ENCODE measurements at places on chromosomes 12 and 14.

DNA sequence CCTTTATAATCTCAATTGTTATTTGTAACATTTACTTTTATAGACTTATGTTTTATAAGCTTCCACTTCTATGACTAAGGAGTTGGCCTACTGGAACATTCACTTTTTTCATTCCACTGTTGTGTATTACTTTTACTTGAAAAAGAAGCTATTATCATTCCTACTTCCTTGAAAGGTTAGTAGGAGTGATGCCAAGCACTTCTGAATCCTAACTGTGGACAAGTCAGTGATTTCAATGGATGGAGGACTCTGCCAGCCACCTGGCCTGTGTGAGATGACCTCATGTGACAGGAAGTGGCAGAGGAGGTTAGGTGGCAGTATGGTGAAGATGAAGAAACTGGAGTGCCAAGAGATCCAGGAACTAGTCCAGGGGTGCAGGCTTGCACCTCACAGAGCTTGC is 46.0 kb downstream of the TECPR2 start:
- DNase-seq = no peak

GRCh38 chr12:20520532-20520931 is 152.2 kb downstream of the PDE3A start:
- DNase-seq = no peak

- DNase-seq = no peak
These were observed 58.6 kb downstream of the SLC38A1 start for GRCh38 chr12:46209914-46210872.

- DNase-seq = no peak
These were observed 36.3 kb downstream of the RPS29 start for GRCh38 chr14:49549881-49550280.

DNA sequence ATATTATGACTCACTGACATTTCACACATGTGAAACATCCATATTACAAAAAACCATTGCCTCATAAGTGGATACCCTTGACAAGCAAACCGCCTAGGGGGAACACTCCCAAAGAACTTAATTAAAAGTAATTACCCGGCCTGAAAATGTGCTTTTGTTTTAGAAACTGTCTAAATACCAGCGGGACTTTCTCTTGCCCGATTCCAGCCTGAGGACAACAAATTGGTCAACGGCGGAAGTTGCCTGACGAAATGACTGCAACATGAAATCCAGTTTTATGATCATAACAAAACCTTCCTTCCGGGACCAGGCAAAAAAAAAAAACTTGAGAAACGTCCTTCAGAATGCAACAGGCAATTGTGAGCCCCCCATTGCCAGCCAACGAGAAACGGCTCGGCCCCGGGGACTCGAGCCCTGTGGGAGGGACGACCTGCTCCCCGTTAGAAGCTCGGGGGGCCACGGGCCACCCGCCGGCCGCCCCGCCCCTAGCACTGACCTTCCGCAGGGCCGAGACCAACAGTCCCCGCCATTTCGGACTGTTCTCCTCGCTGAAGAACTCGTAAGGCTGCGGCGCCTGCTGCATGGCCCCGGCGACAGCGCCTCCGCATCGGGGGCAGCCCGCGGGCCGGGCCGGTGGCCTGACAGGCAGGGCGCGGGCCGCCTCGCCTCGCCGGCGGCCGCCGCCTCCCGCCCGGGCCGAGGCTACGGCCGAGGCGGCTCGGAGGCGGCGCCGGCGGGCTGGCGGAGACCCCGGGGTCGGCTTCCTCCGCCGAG is 490 bp downstream of the SOS2 start:
- peak; percentile 16 for DNase-seq

GRCh38 chr12:64538121-64538520 is 72.2 kb upstream of the RASSF3 start:
- no peak for DNase-seq

GRCh38 chr12:42422785-42423184 is 96.8 kb downstream of the PPHLN1 start:
- no peak for DNase-seq

- no peak for DNase-seq
These were observed 59.7 kb downstream of the MGAT4C start for GRCh38 chr12:86196465-86196864.

GRCh38 chr14:75341620-75342019 is 63.0 kb downstream of the FOS start:
- no peak for DNase-seq

DNA sequence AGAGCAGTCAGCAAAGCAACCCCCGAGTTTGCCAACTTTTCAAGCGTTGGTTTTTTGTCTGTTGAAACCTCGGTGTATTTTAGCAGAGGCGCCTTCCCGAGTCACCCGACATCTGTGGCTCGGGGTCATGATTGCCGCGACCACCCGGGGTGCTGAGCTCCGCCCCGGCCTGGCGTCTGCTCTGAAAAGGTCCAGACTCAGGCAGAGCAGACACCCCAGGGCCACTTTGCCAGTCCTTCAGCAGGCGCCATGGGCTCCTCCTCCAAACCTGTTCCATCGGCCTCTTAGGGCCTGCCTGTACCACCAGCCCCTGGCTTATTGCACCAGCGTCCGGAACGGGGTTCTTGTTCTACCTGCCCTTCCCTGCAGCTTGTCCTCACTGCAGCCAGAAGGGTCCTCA is 19.1 kb downstream of the ANKRD9 start:
- no peak for DNase-seq

DNA sequence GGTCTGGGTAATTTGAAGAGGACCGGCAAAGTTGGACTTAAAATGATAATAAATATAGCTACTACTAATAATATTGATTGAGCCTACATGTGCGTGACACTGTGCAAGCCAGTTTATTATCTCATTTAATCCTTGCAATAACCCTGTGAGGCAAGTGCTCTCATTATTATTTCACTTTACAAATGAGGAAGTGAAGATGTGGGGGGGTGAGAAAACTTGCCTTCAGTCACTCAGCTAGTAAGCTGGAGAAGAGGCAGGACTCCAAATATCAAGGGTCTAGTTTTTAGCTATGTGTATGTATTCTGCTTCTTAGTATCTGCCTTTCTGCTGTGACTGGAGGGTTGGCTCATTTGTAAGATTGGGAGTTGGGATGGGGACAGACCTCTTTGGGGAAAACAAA is 39.2 kb downstream of the NPAS3 start:
- no peak for DNase-seq

DNA sequence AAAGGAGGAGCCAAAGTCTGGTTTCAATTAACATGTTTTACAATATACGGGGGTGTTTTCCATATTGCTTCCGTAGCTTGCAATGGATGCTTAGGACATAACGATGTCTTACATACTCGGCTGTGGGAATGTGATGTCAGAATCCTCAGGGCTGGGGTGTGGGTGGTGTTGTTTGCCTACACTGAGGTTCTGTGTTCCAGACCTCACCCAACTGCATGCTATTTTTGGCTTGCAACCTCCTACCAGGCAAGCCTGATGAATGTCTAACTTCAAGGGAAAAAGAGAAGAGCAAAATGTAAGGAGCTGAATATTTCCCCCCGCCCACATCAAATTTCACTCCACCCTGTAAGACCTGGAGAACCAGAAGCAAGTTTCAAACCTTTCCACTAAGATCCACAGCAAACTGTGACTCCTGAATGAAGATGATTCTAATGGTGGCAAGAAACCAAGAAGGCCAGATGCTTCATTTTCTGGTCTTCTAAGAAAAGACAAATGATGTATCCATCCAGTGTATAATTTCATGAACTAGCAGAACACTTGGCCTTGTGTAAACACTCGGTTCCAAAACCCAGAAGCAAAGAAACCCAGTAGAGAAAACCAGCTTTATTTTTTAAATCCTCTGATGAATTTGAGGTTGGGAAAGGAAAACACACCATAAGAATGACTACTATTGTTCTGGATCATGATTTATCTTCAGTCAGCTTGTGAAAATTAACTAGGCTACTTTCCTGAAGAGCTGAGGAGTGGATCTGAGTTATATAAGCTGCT is 227.9 kb downstream of the DACT1 start:
- no peak for DNase-seq

- DNase-seq = no peak
These were observed 188.9 kb upstream of the FOXG1 start for GRCh38 chr14:28577711-28578131.

DNA sequence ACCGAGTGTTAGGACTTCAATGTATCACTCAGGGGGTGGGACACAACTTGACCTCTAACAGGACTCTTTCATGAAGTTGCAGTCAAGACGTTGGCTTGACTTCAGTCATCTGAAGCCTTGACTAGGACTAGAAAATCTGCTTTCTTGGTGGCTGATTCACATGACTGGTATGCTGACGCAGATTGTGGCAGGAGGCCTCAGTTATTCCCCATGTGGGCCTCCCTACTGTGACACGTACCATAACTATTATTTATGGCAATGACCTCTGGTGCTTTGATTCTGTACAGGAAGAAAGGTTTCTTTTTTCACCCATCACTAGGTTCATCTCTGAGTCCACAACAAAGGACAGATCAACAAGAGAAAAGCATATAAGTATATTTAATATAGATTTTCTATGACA is 270.4 kb downstream of the NEDD1 start:
- DNase-seq = peak; percentile 8

GRCh38 chr12:26748412-26748740 is 84.6 kb downstream of the ITPR2 start:
- no peak for DNase-seq

DNA sequence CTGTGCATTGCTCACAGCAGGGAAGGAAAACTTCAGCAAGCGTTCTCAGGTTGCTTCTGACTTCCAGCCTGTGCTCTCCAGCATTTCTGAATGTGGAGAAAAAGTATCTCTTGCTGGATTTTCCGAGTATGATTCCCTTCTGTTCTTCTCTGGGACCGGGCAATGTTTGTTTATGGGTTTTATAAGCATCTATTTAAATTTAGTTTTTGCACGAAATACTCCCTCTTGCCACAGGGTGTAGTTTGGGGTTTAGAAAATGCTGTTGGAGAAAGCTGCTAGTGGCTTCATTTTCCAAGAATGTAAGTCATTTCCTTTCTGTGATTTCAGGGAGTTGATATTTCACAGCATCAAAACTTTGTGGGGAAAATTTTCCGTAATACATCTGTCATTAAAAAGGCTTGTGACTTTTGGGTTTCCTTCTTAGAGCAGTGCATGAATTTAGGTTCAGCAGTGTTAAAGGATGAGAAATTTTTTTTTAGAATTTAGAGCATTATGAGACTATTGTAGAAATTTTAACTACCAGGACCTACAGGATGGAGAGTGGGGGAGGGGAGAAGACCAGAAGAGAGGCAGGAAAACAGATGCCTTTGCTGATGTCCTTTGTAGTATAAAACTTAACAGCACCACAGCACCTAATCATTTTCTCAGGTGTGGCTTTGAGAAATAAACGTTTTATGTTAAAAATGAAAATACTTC is 1.5 kb downstream of the FRMD6 start:
- peak; percentile 23 for DNase-seq

DNA sequence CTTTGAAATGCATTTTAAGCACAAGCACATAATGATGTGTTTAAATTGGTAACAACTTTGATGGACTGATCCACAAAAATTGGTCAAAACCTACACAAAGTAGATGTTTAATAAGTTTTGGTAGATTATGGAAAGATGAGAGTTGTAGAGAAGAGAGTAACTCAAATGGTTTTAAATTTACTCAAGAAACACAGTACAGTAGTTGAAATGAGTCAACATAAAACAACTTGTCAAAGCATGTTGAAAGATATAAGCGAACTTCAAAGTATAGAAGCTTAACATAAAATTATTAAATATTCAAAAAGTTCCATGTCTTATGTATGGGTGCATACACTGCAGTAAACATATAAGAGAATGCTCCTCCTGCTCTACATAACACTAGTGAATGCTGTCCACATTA is 49.4 kb downstream of the KITLG start:
- DNase-seq = no peak

DNA sequence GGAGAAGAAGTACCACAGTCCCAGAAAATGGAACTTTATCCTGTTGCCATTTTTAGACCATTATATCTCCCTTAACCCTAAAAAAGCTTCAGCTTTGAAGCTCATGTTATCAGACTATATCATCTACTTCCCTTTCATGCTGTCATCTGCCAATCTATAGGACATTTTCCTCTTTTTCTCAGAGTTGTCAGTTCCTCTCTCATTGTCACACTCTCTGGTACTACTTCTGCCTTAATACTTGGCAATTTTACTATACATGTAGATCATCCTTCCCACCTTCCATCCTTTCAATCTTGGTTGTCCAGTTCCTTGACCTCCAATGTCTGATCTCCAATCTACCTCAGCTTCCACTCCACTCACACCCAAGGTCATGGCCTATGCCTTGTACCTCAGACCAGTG is 57.4 kb downstream of the SLC15A5 start:
- no peak for DNase-seq

DNA sequence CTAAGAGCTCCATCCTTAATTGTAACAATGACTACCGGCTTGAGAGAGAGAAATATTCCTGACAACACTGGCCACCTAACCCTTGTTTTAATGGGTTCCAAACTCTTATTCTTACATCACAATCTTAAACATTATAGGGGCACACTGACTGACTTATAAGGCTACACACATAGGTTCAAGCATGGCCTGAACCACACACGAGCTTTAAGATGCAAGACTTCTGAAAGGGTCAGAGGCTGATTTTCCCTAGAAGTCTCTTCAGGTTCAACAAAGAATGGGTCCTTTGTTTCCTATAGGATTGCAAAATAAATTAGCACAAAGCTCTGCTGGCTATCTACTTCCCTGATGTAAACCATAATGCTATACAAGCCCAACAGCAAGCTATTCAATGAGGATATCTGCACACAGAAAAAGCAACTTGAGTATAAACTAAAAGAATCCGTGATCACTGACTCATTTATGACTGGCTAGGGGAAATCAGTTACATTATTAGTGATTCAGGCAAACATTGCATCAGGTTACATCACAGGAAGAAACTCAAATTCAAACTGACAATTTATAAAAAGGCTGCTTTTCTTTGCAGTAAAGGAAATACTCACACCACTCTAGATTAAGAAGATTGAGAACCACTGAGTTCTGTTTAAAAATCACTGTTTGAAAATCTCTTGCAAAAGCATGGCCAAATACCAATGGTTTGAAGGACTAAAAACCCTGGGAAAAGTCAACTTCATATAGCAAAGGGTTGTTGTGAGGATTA is 8.5 kb downstream of the BTG1 start:
- DNase-seq = no peak

- no peak for DNase-seq
These were observed 15.8 kb upstream of the HVCN1 start for GRCh38 chr12:110704750-110705149.

DNA sequence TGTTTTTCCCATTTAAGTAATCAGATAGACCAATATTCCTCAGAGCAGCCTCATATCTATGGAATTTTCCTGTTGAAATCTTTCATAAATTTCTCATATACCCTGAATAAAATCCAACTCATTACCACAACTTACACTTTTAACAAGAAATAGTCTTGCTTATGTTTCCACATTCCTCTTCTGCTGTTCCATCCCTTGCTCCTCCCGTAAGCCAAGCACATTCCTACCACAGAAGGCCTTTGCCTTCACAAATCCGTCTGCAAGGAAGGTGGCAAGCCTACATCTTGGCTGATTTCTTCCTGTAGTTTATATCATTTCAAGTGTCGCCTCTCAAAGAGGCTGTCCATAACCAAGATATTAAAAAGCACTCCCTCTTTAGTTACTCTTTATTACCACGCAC is 127.7 kb downstream of the C12orf50 start:
- no peak for DNase-seq

DNA sequence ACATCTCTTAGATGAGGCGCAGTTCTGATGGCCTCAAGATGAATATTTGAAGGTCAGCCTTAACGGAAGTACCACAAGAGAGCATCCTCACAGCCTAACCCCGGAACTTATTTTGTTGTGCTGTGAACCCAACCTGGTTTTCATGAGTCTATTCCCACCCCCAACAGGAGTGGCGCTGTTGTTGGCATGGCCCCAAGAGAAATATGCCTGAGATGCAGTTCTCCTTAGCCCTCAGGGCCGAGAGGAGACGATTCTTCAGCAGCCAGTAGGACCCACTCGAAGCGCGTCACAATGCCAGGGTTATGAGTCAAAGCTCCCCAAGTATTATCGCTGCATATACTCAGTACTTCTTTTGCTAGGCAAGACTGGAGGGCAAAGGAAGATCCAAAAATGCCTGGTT is 24.5 kb upstream of the BCL11B start:
- DNase-seq = no peak
